SJCRH30 (cell line): ENCODE measurements at places on chromosomes 5 and 9. TPM values are rescaled to one million over a fixed set of nuclear protein-coding genes. Genes with fewer than 3 reads are reported as not detected.

DNA sequence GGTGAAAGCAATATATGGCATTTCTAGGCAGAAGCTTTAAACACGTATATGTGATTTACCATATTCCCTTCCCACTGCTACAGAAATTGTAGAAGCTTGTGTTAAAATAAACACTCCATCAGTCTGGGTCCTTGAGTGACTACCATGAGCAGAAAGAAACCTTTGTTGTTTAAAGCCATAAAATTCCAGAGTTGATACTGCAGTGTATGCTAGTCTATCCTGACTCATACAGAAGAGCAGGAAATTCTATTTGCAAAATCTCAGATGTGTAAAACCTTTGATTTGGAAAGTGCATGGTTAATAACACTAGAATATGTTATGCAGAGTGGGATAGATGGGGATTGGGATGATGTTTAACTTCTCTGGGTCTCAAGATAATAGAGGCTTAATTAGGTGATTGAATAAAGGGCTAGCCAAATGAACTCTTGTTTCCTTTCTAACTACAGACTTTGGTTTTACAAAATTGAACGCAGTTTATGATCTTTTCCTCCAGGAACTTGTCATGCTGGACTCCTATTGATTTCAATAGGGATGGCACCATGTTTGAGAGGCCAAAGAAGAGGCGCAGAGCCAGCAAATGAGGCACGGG is 282.7 kb upstream of the VLDLR start:
- H3K27me3 ChIP-seq, result no peaks in the 10 kb centered on the region
- no peaks in the 10 kb centered on the region for H3K4me1 ChIP-seq
- no peaks in the 10 kb centered on the region for H3K36me3 ChIP-seq

DNA sequence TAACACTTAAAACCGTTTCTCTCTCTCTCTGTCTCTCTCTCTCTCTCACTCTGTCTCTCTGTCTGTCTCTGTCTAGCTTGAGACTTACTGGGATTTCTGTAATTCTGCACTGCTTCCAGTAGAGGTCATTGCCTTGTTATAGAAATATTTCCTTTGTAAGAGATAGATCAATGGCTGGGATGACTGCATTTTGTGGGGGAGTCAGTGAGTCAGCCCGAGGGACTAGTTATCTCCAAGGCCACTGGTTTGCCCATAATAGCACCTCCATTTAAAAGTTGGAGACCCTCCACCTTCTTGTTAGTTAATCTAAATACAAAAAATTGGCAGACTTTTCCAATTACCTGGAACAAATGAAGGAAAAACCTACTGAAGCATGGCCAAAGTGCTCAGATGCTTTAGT is 547.2 kb downstream of the LRRC70 start:
- no peak overlapping the region for H3K27ac ChIP-seq
- no peak for DNase-seq
- no peaks in the 10 kb centered on the region for H3K27me3 ChIP-seq
- H3K4me1 ChIP-seq, result no peaks in the 10 kb centered on the region

DNA sequence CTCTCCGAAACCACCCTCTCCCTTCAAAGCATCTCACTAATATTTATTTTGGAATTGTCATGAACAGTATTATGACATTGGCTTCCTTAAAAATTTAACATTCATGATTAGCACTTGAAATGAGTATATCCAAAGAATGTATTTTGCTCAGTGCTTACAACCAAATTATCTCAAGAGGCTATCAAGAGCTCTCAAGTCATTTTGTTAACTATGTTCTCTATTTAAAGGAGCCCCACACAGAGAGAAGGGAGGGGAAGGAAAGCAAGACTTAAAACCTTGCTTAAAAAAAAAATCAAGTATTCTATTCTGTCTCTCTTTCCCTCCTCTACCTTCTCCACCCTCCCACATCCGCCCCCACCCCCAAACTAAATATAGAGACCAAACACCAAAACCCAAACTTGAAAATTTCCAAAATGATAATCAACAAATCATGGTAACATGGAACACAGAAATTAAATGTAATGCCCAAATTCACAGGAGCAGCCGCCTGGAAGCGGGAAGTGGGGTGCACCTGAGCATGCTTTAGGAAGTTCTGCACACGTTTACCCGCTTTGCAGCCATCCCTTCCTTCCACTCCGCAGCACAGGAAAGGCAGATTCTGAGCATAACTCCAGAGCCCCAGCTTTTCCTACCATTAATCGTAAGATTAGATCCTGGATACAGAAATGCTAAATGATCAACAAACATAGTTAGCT is 66.9 kb downstream of the EBF1 start:
- peaks cover 5% of the 10 kb centered on the region for H3K4me1 ChIP-seq
- no peak for DNase-seq
- no peak overlapping the region for H3K27ac ChIP-seq
- no peaks in the 10 kb centered on the region for H3K36me3 ChIP-seq
- no peak overlapping the region for H3K4me3 ChIP-seq

DNA sequence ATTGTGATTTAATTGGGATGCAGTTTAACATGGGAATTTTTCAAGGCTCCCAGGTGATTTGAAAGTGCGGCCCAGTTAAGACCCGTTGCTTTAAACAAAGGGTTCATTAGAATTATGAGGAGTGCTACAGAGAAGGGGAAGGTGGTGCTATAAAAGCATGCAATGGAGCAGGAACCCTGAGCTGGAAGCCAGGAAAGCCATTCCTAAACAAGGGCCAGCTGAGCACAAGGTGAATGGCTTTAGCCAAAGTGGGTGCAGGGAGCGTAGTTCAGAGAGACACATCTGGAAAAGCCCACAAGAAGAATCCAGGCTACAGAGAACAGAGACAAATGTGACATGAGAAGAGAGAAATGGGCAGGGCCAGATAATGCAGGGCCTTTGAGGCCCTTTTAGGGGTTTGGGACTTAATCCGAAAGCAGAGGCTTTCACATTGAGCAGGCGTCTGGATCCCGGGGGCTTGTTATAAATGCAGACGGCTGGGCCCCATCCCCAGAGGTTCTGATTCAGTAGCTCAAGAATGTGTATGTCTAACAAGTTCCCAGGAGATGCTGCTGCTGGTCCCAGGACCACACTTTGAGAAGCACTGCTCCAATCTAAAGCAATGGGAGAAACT is 138.1 kb upstream of the WWC1 start:
- DNase-seq, result no peak
- no peaks in the 10 kb centered on the region for H3K36me3 ChIP-seq
- no peak overlapping the region for H3K27ac ChIP-seq
- no peak overlapping the region for H3K4me3 ChIP-seq
- H3K27me3 ChIP-seq, result no peaks in the 10 kb centered on the region
- no peaks in the 10 kb centered on the region for H3K4me1 ChIP-seq

Gene CDX1
- not detected in 2 replicates for total RNA-seq

Gene GARIN3
- not detected in 2 replicates for total RNA-seq
